Stimulated activated CD4-positive, alpha-beta T cell treated with anti-CD3 and anti-CD28 coated beads, Interleukin-2, amount 100 ng/mL, for 24 hours (primary cell): ENCODE measurements at places on chromosomes 4 and X.
A peak's percentile ranks its signal among the peaks of the same experiment; 100 is the strongest.

DNA sequence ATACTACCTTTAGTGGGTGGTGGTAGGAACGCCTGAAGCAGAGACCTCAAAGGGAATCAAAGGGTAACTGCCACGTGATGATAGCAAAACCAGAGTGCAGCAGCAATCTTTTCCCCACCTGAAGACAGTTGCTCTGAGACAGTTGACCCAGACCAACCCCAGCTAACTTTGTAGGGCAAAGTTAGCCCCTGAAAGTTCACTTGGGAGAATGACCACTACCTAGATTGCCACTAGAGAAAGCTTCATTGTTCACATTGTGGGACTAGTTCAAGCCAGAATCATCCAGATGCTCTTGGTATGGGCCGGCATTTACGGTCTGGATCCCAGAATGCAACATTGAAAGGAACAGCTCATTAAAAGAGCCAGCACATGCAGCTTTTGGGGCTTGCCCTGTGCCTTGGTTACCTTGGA lies 4.1 kb downstream of the SEPTIN6 start:
- DNase-seq, result peak; percentile 48

DNA sequence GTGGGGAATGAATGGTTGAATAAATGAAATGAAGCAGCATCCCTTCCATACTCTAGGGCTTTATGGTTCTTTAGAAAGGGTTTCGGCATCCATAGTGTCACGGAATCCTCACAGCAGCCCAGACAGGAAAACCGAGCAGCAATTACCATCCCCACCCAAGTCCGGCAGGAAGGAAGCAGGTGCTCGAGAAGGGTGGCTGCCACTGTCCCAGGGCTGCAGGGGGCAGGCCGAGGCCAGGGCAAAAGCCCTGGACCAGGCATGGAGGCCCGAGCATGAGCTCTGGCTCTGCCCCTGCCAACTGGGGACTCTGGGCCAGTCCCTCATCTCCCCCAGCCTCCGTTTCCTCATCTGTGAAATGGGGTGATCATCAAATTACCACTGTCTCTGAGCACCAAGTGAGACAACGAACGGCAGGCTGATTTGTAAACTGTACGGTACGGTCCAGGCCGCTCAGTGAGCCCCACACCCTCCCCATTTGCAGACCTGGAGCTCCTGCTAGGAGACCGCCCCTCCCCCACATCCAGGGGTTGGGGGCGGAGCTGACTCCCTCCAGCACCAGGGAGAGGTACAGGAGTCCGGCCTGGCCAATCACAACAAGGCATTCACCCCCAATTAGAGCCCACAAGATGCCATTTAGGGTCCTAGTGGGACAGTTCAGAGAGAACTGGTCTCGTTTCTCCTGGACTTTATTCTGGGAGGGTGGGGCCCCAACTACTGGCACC lies 100.4 kb downstream of the WFS1 start:
- DNase-seq, result no peak

GRCh38 chr4:153260553-153261300 lies 56.5 kb downstream of the TRIM2 start:
- no peak for DNase-seq

DNA sequence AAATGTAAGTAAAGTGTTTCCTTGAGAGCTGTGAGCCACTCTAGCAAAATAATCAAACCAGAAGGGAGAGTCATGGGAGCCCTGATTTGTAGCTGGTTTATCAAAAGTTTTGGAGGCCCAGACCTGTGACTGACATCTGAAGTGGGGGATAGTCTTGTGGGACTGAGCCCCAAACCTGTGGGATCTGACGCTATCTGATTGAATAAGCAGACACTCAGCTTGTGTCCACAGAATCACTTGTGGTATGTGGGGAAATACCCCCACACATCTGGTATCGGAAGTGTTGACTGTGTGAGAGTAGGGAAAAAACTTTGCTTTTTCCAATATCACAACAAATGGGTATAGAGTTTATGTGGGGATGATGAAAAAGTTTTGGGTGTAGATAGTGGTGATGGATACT lies 35.4 kb downstream of the FUNDC1 start:
- peak; percentile 17 for DNase-seq
